ENCODE measurements at places on chromosomes 5 and 9.

DNA sequence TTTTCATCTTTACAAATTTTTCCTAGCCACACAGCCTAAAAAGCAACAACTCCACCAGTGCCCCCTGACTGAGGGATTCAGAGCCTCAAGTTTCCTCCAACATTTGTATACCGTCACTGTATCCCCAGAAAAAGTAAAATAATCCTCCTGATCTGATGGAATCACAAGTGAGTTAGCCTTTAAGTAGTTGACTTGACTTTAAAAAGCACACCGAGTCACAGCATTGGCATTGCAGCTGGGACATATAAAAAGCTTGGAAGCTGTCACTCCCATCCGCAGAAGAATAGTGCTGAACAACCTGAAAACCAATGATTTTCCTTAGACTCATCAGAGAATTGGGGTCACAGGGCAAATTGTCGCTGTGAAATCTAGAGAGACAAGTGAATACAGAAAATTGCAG is 41.6 kb upstream of the FBN2 start:
- no peak for DNase-seq

DNA sequence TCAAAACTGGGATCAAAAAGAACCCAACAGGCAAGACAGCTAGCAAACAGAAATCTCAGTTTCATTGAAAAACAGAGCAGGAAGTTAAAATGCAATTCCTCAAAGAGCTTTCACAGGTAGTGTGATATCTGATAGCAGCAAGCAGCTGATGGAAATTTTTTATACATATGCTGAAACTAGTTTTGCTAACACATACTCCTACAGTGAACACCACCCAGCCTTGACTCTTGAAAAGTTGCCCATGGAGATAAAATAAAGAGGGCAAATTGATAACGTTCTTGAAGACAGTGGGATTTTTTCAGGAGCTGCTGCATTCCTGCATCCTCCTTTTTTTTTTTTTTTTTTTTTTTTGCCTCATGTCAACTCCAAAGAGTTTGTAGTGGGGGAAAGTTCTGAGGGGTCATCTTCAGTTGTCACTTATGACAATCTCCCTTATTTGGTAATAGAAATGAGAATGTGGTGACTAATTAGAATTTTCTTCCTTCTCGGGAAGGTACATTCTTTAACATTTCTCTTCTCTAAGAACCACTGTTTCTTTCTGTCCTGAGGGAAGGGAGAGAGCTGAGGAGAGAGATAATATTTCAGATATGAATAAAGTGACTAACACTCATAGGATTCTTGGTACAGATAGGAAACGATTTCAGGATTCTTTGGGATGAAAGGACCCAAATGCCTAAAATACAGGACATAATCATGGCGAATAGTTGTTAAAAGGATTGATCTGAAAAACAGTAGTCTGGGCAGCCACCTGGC is 24.6 kb downstream of the SH3RF2 start:
- no peak for DNase-seq

- DNase-seq, result no peak
Measured at GRCh38 chr5:179854356-179854755, 4.3 kb downstream of the MRNIP start.

GRCh38 chr5:88743231-88743834 is 139.7 kb downstream of the MEF2C start:
- DNase-seq, result no peak

GRCh38 chr5:36734422-36734821 is 128.0 kb downstream of the SLC1A3 start:
- DNase-seq, result no peak

DNA sequence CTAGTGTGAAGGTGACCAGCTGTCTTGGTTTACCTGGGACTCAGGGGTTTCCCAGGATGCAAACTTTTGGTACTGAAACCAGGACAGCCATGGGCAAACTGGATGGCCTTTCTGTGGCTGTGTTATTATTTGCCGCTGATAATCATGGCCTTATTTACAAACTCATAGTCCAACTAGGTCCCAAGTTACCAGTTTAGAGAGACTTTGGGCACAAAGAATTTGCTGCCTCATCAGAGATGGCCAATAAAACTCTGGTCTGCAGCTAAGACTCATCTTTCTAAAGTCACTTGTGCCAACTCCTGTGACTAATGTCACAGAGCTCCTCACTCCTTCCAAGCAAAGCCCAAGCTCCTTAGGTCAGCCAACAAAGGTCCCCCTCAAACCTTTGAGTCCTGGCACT is 47.5 kb upstream of the PLPP6 start:
- no peak for DNase-seq

GRCh38 chr9:9536523-9536922 is 1076.3 kb downstream of the PTPRD start:
- no peak for DNase-seq

DNA sequence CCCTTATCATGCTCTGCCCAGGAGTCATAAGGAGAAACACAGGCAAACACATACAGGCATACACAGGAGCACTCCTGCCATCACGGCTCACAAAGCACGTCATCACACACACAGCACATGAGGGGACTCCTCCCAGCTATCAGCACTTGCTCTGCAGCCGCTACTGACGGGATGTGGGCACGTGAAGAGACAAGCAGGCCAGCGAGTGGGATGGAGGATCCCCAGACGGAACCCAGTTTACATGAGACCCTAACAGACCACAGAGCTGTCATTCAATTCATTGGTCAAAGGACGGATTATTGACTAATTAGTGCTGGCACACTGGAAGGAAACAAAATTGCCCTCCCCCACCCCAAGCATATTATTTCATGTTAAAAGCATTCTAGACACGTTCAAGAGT is 53.6 kb downstream of the SEMA4D start:
- DNase-seq, result no peak

All from GDM1 (cell line).